ENCODE measurements at places on chromosomes 2 and 18. TPM values are rescaled to one million over a fixed set of nuclear protein-coding genes. Genes with fewer than 3 reads are reported as not detected.

The PTH2R gene
- 0.19 TPM for total RNA-seq

The SERPINB3 gene
- total RNA-seq = not detected

The C2orf68 gene
- 26.8 TPM for total RNA-seq

The MYO3B gene
- 0.19 TPM for total RNA-seq

The BMP10 gene
- not detected for total RNA-seq

The PLCL1 gene
- total RNA-seq = 0.12 TPM

The PID1 gene
- 4.0 TPM for total RNA-seq

The ECEL1 gene
- total RNA-seq = 18.0 TPM

The PLA2R1 gene
- total RNA-seq = 0.78 TPM

The HOXD13 gene
- total RNA-seq = not detected

All from GM23338 (cell line).